ENCODE measurements at places on chromosomes 11 and 22.

GRCh38 chr22:48944433-48944750 lies 883.3 kb downstream of the BRD1 start:
- DNase-seq = no peak

GRCh38 chr11:107041088-107041444 lies 22.8 kb upstream of the GUCY1A2 start:
- DNase-seq = peak; percentile 30

DNA sequence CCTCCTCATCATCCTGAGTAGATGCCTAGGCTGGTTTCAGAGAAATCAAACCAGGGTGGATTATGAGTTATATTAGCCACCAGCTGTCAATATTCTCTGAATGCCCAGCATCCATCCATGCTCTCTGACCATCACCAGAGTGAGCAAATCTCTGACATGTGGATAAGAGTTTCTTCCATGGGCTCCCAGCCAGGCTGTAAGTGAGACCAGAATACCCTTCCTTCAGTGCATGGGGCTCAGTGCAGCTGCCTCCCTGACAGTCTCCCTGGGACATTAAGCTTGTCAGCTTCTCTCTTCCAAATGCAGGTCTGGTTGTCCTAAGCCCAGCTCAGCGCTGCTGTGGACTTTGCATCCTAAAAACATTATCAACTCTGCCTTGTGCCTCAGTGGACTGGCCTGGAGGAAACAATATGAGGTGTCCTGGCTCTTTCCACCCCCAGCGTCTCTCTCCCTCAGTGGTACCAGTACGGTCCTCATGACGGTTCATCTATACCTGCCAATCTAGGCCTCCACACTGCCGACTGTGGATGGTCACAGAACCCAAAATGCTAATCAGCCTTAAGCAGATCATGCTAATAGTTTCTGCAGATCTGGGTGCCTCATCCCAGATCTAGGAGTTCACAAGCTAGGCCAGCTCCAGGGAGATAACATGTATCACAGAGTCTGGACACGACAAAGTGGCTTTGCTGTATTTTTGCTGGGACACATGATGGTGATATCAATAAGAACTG lies 41.6 kb upstream of the PRAME start:
- no peak for DNase-seq

GRCh38 chr22:25365491-25366261 lies 146.2 kb downstream of the CRYBB2 start:
- DNase-seq = no peak

GRCh38 chr22:47784991-47785390 lies 1022.5 kb downstream of the TBC1D22A start:
- no peak for DNase-seq

GRCh38 chr22:20578192-20578591 lies 70.8 kb downstream of the MED15 start:
- no peak for DNase-seq

DNA sequence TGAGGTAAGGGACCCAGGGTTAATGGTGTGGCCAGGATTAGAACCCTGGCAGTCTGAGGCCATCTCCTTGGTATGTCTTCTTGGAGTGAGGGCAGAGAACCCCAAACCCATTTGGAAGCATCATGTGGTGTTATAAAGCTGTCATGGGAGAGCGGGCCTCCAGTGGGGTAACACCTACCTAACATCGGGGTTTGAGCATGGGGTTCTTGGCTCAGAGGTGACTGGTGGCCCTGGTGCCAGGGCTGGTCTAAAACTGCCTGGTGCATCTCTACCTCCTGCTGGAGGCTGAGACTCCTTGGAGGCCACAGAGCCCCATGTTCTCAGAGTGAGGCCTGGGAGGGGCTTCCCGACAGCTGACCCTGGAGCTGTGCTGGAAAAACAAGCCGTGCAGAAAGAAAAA lies 4.5 kb downstream of the PRDM11 start:
- no peak for DNase-seq

- peak; percentile 23 for DNase-seq
Measured at GRCh38 chr11:116224154-116224888, 548.5 kb downstream of the BUD13 start.

DNA sequence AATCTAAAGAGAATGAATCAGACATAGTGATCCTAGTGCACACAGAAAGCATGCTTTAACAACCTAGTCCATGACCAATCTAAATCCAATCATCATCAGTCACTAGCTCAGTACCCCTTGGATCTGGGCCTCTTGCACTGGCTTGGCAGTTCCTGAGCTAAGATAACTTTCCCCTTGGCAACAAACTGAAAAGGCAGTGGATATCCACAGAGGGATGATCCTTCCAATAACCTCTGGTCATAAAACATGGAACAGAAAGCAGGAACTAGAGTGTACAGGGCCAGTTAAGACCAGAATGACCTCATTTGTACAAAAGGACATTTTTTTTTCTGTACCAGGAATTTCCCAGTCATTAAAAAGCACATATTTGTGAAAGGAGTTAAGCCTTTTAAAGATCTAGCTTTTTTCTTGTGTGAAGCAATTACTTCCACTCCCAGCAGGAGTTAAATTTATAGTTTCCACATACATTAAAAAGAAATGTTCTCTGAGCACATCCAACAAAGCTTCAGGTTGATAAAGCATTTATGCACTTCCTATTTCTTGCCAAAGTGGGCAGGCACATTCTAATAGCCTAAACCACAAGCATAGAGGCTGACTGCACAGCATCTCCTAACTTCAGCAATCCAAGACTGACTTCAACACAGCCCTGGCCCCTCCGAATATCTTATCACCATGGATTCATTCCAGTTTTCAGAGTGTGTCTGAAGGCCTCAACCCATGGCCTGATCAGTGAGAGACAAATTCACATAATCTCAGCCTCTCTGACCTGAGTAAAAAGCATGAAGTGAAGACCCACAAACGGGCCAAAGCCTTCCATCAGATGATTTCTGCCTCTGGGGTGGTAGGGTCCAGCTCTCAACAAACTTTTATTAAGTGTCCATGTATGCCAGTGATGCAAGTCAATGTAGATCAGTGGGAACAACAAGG lies 29.9 kb downstream of the GUCY1A2 start:
- peak; percentile 51 for DNase-seq

DNA sequence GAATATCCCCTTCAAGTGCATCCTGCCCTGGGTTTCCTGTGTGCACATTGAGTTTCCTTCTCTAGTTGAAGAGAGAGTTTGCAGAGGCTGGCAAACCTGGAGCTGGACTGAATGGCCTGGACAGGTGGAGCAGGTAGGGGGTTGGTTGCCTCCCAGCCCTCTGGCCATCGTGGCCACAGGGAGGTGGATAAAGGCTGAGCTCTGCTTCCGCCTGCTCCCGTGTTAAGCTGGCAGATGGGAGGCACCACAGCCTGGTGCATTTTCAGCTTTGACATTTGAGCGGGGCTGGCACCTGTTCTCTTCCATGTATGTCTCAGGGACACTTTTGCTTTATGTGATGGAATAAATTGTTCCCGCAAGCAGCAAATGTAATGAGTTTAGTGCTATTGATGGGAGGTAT lies 11.1 kb downstream of the MICAL2 start:
- DNase-seq = no peak

Measured in bronchial epithelial cell (primary cell).